ENCODE measurements at places on chromosomes 7 and 10. TPM values are rescaled to one million over a fixed set of nuclear protein-coding genes. Genes with fewer than 3 reads are reported as not detected.

DNA sequence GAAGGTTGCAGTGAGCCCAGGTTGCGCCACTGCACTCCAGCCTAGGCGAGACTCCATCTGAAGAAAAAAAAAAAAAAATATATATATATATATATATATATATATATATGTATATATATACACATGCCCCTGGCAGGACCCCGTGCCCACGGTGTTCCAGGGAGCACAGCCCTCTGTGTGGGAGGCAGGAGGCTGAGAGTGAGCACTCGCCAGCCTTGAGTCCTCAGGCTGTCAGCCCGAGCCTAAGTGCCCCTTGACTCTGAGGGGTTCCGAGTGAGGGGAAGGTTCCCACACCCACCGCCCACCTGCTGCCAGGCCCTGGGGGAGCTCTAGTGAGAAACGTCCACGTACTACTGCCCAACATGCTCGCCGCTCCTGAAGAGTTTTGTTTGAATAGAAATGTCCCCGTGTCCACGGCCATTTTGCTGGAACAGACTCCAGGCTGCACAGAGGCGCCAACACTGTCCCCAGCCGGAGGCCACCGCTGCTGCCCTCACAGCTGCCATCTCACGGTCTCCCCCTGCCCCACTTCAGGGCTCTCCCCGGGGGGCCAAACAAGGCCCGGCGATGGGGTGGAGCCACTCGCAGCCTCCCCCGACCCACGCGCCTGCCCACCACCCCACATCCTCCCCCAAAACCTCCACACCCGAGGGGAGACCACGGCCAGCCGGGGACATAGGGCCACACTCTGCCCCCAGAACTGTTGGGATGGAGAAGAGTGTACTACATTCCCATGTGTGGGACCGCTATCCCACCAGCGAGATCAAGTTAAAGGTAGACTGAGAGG lies 62.8 kb upstream of the EBF3 start:
- DNase-seq, result no peak

DNA sequence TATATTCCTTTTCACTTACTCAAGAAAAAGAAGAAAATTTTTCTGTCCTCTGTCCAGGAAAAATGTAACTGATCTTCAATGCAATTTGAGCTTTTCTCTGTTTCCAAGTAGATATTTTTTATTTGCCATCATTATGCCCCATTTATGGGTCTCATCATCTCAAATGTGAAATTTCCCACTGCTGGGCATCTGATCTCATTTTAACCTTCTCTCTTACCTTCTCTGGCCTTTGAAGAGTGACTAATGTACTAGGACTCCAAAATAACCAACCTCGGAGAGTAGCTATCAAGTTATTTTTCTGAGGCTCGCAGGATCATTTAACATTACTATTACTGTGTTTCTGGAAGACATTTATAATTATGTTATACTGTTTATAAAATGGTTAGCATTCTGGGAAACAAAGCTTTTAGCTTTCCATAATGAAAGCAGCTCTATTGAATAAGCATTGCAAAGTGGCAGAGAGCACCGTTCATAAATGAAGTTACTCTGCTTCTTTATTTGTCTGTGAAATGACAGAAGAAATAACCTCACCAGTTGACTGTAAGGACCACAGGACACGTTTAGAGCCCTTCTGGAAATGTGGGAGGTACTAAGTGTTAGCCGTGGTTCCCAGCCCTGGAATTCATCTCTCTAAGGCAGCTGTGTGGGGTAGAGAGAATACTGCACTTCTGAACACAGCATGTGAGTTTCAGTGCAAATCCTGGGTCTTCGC lies 33.3 kb upstream of the NMT2 start:
- peak; percentile 11 for DNase-seq

Gene VAX1
- not detected for total RNA-seq

- DNase-seq, result no peak
Measured at GRCh38 chr7:93117327-93117726, 452 bp downstream of the SAMD9 start.

GRCh38 chr7:141737118-141737835 lies 881 bp upstream of the SSBP1 start:
- no peak for DNase-seq

DNA sequence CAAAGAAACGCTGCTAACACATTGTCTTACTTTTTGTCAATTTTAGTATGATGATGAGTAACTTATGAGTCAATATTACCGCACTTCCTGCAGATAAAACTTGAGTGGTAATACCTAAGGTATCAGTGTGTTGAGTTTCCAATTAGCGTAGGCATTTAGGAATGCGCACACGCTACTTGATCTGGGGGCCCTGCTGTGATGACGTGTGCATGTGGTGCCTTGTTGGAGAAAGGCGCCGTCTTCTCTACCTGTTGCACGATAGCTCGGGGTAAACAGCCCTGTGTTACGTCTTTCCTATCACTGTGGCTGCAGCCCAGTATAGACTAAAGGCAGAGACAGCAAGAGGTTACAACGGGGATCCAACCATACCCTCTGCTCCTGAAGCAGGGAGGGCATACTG lies 476.8 kb upstream of the ADARB2 start:
- no peak for DNase-seq

- no peak for DNase-seq
Measured at GRCh38 chr7:68678196-68678595, 920.1 kb upstream of the AUTS2 start.

DNA sequence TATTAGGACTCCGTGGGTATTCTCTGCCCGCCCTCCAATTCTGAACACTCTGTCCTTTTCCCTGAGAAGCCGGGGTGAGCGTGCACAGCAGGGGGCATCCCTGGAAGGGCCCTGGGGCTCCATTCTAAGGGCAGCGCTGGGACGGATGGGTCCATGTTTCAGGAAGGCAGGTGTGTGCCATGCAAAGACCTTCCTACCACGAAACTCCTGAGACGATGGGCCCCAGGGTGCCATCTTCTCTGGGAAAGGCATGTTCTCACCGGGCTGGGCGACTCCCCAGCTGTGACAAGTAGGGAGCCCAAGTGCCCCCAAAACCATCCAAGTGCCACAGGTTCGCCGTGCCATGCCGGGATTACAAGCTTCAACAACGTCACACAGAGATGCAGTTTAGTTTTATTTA lies 256.7 kb downstream of the DNAJB6 start:
- DNase-seq, result no peak

- DNase-seq, result no peak
Measured at GRCh38 chr10:101221963-101222531, 7.2 kb downstream of the LBX1 start.

Measured in HFFc6 (cell line).